Camera-type eye (tissue), 1 donor: ENCODE measurements at places on chromosomes 2 and 18. TPM values are rescaled to one million over a fixed set of nuclear protein-coding genes. Genes with fewer than 3 reads are reported as not detected.

The ATF2 gene
- total RNA-seq: 130 TPM

The B4GALT6 gene
- 11.7 TPM for total RNA-seq

The MTCL1 gene
- 26.9 TPM for total RNA-seq

The CRYGB gene
- total RNA-seq: 254 TPM

The GPR35 gene
- 1.2 TPM for total RNA-seq

The TNFRSF11A gene
- total RNA-seq: 3.9 TPM

The CNGA3 gene
- 9.7 TPM for total RNA-seq

The MYO5B gene
- 56.7 TPM for total RNA-seq

The CCDC85A gene
- 14.0 TPM for total RNA-seq
